Mammary epithelial cell (primary cell): ENCODE measurements at places on chromosomes 4 and X.

- no peak for DNase-seq
Measured at GRCh38 chrX:42954880-42955279, 176.9 kb upstream of the PPP1R2C start.

GRCh38 chr4:41878170-41878969, 56.9 kb upstream of the TMEM33 start:
- no peak for DNase-seq

DNA sequence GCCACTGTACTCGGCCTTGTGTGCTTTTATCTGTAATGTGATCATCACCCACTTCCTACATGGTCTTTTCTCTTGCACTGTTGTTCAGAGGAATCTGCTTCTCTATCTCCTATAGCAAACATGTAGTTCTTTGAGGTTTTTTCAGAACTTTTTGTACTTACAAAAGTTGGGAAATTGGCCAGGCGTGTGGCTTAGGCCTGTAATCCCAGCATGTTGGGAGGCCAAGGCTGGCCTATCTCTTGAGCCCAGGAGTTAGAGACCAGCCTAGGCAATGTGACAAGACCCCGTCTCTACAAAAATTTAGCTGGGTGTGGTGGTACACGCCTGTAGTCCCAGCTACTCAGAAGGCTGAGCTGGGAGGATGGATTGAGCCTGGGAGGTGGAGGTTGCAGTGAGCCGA, 30.4 kb downstream of the TAF1 start:
- no peak for DNase-seq

DNA sequence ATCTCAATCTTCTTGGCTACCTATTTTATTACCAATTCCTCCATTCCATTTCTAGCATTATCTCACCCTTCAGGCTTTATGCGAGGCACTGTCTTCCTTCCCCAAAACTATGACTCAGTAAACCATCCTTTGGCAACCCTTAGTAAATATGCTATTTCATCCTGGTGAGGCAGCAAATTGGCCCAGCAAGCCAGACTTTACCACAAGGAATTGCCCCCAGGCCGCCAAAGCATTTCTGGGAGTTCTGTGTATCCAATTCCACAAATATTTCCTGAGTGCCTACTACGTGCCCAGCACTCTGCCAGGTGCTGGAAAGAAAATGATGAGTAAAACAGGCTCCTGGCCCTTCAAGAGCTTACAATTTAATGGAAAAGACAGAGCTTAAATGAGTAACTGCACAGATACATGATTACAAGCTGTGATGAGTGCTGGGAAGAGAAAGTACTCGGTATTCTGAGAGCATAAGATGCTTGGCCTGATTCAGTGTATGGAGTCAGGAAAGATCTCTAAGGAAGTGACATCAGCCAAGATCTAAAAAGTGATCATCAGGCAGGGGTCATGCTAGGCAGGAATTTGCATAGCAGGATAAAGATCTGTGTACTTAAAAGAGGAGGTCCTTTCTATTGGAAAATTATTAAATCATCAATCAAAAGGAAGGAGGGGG, 193.8 kb downstream of the ADAMTS3 start:
- peak; percentile 84 for DNase-seq

- DNase-seq: peak; percentile 1
Measured at GRCh38 chrX:115459883-115460880, 100.8 kb upstream of the PLS3 start.

- no peak for DNase-seq
Measured at GRCh38 chr4:84366161-84366560, 132.9 kb downstream of the NKX6-1 start.

DNA sequence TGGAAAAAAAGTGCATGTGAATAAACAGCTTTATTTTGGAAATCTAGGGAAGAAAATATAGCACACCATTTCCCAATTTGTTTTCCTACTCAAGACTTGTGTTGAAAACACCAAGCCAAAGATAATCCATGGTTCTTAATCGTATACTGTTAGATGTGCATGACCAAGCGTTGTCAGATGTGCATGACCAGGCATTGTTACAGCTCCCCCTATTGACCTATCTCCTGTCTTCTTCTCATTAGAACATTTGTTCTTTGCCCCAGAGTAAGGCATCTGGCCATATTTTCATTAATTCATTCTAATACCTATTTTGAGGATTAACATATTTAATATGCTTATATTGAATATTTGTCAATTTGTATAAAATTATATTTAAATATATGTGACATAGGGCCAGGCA, 14.4 kb upstream of the VCX start:
- no peak for DNase-seq

DNA sequence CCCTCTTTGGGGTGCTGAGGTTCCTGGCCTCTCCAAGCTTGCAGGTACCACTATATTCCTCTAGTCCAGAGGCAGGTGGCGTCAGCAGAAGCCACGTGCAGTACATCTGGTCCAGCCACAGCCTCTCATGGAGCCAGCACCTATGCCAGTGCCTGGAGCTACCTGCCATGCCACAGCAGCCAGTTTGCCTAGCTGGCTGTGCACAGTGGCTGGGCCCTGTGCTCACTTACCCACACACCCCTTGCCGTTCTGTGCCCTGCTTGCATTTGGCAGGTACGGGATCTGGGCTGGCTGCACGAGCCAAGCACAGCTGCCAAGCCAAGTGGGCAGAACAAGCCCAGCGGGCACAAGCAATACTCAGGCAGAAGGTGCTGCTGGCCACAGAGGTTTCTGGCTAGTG, 601.1 kb downstream of the EPHA5 start:
- no peak for DNase-seq

GRCh38 chr4:174561560-174561959, 39.3 kb upstream of the HPGD start:
- no peak for DNase-seq

GRCh38 chr4:8916906-8917305, 45.3 kb upstream of the HMX1 start:
- no peak for DNase-seq

- no peak for DNase-seq
Measured at GRCh38 chr4:159018062-159018629, 84.7 kb upstream of the RAPGEF2 start.

DNA sequence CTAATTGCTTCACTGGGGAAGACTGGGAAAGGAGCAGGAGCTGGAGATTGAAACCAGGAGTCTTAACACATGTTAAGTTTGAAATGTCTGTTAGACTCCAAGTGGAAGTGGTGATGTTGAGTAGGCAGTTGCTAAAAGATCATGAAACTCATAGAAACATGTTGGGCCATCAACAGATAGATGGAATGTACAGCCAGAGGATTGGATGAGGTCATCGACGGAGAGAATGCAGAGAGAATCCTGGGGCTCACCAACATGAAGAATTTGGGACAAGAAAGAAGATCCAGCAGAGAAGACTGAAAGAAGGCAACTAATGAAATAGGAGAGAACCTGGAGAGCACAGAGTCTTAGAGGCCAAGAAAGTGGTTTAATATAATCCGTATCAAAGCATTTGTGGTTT, 19.4 kb upstream of the TSPAN5 start:
- no peak for DNase-seq

DNA sequence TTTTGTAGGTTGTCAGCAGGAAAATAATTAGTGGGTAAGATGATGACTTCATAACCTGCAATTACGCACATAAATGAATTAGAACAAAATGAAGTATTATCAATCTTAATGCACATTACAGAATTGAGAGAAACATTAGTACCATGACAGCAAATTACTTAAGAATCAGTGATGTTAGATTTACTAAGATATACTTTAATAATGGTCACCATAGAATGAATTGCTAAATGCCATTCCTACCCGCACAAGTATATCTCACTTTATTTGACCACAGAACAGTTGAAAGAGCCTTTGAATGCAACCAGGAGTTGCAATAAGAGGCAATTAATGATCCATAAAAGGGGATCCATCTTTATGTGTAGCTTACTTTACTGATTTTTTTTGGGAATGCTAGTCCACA, 816.4 kb upstream of the AGA start:
- DNase-seq: no peak

GRCh38 chr4:1783015-1783414, 10.1 kb upstream of the FGFR3 start:
- no peak for DNase-seq

- DNase-seq: no peak
Measured at GRCh38 chrX:68462653-68463052, 29.4 kb upstream of the OPHN1 start.

DNA sequence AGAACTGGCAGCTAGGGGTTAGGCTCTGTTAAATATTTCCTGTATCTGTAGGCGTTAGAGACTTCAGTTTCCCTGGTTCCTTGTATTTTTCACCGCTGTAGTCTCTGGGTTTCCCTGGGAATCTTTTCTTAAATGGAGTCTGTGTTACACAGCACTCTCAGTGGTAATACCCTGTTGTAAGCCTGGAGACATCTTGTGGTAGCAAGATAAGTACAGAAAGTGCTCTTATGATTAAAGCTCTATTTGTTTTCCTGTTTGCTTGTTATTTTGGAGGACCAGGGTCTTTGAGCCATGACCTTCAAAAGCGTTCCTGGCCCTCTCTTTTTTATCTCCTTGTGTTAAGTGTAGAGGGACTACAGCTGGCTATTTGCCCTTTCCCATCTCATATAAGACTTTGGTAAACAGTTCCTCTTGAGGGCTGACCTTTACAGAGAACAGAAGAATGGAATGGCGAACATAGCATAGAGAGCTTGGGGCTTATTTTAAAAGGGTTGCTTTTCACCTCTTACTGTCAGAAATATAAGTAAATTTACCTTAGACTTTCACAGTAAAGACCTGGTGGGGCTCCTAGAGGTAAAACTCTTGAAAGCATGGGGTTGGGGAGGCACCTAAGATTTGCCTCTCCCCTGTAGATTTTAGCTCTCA, 782.5 kb downstream of the FAT4 start:
- no peak for DNase-seq

GRCh38 chr4:107166181-107166580, 130.1 kb upstream of the DKK2 start:
- DNase-seq: no peak

DNA sequence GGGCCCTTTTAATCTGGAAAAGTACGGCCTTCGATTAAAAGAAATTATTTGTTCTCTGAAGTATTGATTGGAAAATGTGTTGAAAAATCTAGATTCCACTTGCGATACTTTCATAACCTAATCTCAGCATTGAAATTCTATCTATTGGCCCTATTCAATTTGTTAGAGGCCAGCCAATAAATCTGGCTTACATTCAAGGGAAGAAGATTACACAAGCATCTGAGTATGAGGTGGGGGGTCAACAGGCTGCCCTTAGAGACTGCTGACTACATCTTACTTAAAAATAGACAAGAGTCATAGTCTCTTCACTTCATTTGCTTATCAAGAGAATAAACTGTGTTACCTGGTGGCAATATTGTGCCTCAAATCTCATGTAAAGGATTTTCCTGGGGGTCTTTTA, 248.0 kb upstream of the KCNIP4 start:
- no peak for DNase-seq

DNA sequence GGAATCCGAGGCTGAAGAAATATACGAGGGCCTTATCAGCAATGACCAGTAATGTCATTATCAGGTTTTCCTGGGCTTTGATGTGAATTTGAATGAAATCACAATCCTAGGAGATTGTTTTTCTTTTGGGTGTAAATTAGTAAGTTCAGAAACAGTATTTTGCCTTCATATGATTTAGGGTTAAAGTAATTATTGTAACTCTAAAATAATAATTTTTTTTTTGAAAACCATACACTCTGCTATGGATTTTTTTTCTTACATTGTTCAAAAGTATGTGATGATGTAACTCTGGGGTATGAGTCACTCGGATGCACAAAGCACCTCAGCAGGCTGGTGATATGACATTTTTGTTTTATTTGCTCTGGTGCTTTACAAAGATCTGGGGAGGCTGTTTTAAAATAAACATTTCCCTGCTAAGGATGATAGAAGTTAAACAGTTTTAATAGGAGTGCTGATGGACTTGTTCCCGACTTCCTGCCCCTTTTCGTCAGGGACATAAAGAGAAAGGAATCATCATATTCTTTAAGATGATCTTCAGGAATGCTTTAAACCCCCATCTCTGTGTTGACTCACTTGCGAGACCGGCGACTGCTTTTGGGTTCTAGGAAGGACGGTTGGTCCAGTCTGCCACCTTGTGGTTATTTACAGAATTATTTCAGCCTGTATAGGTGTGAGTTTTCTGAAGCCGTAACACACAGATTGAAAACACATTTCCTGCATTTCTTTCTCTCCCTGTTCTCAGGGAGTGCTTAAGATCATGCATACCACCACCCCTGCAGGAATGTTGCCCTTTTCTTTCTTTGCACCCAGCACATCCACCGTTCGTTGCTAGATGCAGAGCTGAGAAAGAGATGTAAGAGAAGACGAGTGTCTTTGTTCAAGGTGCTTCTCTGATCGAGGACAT, 72.5 kb downstream of the RAPGEF2 start:
- peak; percentile 80 for DNase-seq

DNA sequence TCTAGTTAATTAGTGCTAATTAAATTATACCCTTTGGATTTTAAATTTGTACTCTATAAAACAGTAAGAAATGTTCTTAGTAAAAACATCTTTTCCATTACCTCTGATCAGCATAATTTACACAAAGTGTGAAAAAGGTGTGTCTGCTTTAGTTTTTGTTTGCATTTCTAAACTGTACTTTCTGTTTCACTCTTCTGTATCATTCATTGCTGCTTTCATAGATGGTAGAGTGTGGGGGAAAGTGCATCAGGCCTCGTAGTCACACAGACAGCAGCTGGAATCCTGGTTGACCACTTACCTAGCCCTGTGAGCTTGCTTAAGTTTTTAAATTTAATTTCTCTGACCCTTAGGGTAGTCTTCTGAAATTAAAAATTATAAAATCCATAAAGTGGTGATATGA, 275.4 kb upstream of the PITX2 start:
- no peak for DNase-seq

DNA sequence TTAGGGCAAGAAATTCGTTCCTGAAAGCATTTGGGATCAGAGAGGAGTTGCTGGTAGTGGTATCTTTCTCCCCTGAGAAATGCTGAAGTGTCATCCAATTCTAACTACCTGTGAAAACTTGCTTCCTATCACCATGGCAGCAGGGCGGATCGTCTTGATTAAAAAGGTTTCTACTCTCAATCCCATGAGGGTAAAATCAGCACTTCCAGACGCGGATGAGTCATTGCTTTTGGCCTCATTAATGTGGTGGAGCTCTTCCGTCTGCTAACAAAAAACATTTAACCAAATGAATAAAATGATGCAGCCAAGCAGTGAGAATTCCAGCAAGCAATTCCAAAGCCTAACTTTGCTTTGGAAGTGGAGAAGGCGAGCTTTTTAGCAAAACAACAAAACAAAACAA, 325.6 kb downstream of the CAMK2D start:
- DNase-seq: peak; percentile 96

DNA sequence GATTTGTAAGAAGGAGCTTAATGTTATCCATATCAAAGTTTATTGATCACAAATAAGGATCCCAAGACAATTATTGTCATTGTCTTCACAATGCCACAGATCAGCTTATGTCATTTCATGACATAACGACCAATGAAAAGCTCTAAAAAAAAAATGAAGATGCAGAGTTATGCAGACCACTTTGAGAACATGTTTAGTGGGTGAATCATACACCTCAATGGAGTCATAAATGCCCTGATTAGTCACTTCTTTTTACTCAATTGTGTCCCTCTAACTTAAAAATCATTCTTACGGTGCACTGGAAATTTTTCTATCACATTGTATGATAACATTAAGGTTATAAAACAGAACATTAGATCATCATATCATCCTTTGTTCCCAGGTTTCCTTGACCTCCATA, 87.6 kb upstream of the GABRG1 start:
- DNase-seq: no peak
